ENCODE measurements at places on chromosomes 7 and 10.

- DNase-seq = no peak
Observed at GRCh38 chr7:50652400-50653125, 87.4 kb upstream of the DDC start.

GRCh38 chr7:142436601-142437000 lies 178.7 kb upstream of the PRSS58 start:
- DNase-seq = peak; percentile 49

GRCh38 chr7:12757443-12757842 lies 70.0 kb downstream of the ARL4A start:
- DNase-seq = peak; percentile 60

DNA sequence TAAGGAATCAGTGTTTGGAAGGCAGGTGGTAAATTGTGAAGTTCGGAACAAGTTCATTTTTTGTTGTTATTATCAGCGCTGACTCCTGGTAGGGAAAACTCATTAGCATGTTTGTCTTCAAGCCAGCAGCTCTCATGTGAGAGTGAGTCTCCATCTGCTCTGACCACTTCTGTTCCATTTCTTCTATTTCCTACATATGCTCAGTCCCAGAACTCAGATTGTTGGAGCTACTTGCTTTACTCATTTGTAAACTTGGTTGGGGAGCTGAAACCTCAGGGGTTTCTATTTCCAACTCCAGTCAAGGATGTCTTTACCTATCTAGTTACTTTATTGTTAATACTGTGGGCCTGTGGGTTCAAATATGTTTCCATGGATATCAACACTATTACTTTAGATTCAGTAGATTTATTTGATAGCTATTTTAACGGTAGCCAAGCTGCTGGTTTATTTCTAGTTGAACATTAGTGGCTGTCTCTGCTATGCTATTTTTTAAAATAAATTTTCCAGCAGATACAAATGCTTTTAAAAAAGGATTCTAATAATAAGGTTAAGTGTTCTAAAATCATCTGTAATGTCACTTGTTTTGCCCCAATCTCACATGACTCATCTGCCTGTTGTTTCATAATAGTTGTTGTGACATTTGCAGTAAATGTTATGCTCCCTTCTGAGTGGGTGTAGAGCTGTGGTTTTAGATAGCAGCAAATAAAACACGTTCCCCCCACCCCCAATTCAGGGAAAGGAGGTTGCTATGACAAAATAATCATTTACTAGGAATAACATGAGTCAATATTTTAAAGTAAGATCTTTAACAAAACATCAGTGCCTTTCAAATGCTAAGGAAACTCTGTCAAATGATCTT lies 143.3 kb downstream of the HDAC9 start:
- peak; percentile 83 for DNase-seq

GRCh38 chr7:199483-200249 lies 7.3 kb downstream of the FAM20C start:
- no peak for DNase-seq

DNA sequence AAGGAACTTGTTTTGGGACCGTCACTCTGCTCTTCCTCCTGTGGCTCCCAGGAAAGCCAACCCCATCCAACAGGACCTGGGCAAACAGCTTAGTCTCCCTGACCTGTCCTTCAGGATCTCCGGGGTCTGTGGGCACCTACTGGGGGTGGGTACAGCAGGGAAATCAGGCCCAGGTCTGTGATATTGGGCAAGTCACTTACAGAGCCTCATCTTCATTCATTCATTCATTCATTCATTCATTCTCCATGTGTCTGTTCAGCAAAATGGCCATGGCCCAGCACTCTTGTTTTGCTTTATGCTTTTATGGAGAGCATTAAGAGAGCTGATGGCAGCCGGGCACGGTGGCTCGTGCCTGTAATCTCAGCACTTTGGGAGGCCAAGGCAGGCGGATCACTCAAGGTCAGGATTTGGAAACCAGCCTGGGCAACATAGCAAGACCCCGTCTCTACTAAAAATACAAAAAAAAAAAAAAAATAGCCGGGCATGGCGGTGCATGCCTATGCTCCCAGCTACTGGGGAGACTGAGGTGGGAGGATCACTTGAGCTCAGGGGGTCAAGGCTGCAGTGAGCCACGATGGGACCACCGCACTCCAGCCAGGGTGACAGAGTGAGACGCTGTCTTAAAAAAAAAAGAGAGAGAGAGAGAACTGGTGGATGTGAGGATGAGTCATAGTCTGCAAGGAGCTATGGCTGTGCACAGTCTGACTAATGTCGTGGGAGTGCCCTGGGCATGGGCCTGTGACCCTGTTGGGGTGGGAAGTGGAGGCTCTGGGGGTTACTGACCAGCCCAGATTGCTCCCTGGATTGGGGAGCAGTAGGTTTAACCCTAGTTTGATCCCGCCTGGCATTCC lies 54.3 kb downstream of the CLIP2 start:
- DNase-seq = peak; percentile 88

DNA sequence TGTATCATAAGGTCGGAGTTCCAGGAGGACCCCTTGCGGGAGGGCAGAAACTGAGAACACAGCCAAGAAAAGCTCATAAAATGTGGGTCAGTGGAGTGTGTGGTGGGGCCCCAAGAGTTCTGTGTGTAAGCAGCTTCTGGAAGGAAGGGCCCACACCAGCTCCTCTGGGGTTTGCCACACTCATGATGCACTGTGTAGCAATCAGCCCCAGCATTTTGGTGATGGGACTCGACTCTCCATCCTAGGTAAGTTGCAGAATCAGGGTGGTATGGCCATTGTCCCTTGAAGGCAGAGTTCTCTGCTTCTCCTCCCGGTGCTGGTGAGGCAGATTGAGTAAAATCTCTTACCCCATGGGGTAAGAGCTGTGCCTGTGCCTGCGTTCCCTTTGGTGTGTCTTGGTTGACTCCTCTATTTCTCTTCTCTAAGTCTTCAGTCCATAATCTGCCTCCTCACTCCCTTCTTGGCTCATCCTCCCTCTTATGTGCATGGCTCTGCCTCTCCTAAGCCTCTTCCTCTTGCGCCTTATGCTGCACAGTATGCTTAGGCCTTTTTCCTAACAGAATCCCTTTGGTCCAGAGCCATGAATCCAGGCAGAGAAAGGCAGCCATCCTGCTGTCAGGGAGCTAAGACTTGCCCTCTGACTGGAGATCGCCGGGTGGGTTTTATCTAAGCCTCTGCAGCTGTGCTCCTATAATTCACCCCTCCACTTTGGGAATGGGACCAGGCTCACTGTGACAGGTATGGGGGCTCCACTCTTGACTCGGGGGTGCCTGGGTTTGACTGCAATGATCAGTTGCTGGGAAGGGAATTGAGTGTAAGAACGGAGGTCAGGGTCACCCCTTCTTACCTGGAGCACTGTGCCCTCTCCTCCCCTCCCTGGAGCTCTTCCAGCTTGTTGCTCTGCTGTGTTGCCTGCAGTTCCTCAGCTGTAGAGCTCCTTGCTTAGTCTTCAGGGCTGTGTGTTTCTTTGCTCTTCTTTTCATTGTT lies 17.8 kb downstream of the PRSS2 start:
- DNase-seq = no peak

- DNase-seq = peak; percentile 83
Observed at GRCh38 chr10:72096115-72097000, 8.0 kb upstream of the SPOCK2 start.

GRCh38 chr7:27096768-27097514 lies 1.1 kb upstream of the HOXA1 start:
- DNase-seq = peak; percentile 40

DNA sequence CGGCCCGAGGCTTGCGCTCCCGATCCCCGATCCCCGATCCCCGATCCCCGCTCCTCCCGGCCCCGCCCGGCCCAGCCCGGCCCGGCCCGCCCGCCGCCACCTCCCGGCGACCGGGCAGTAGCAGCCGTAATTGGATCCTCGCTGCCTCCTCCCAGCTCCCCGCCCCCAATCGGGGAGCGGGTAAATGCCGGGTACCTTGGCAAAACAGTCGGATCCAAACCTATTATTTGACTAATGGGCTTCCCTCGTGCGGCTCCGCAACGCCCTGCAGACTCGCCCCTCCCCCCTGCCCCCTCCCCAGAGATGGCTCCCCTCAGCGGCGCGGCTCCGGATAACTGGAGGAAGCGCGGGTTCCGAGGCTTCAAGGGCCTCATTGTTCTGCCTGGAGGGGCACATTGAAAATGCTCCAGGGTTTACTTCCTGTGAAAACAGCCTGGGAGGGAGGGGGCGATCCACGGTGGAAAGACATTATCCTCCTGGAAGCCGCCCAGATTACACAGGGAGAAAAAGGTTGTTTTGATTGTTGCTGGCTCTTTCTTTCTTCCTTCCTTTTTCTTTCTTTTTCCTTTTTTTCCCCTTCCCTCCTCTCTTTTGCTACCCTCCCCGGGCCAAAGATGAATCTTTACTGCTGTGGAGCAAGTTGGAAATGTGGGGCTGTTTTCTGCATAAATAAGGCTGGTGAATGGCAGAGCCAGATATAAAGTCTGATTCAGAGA lies 94.7 kb upstream of the ZMIZ1 start:
- no peak for DNase-seq

- no peak for DNase-seq
Observed at GRCh38 chr10:120172356-120172755, 279.8 kb downstream of the SEC23IP start.

- peak; percentile 61 for DNase-seq
Observed at GRCh38 chr7:151244196-151244840, 4.2 kb downstream of the SMARCD3 start.

- DNase-seq = no peak
Observed at GRCh38 chr7:10685040-10685439, 288.6 kb upstream of the PHF14 start.

DNA sequence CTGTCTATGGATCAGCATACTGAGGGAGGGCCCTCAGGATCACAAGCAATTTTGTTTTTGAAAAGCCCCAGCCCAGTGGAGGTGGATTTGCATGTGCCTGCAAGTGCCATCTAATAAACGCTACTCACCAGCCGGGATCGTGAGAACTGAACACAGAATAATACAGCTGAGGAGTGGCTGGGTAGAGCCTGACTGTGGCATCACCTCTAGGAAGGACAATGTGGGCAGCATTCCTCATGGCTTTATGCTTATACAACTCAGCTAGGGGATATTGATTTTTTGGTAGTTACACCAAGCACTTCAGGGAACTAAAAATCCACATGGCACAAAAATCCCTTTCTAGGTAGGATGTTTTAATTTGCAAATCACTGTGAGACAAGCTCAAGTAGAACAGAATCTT lies 72.7 kb upstream of the PALS2 start:
- DNase-seq = no peak

GRCh38 chr7:47342296-47343060 lies 239.4 kb downstream of the TNS3 start:
- DNase-seq = no peak

- peak; percentile 29 for DNase-seq
Observed at GRCh38 chr7:47720141-47720906, 138.4 kb upstream of the TNS3 start.

Measured in mesenchymal stem cell (in vitro differentiated cells and primary cell).